ENCODE measurements at places on chromosomes 1 and 21. TPM values are rescaled to one million over a fixed set of nuclear protein-coding genes. Genes with fewer than 3 reads are reported as not detected.

DNA sequence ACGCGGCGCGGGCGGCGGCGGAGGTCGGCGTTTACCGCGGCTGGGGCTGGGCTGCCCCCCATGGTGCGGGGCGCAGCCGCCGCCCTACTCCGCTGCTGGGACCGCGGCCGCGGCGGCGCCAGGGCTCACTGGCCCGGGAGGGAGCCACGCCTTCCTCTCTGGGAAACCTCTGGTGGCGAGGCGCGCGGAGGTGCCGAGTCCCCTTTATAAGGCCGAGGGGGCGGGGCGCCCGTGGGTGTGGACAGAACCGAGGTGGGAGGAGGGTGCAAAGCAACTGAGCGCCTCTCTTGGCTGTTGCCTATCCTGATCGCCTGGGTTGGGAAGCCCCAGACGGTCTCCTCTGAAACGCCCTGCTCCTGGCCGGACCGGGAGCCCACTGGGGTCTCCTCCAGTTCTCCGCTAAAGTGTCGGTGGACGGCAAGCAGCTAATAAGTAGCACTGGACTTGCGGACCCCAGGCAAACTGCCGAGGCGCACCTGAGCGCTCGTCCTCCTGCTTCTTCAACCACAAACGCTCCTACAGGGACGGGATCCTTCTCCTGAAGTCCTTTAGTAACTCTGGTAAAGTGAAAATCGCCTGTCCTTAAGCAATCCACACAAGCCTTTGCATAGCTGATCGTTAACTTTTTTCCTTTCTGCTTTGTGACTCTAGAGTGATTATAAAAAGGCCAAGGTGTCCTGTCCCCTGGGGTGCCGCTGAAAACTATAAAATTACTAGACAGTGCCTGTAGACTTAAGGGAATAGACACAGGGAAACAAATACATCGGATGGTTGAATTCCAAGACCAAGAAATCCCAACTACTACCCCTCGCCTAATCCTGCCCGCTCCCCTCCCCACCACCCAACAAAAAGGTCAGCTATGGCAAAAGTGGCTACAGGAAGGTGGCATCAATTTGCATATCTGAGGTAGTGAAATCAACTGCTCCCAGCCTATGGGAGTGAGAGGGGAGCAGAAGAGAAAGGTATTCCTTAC is at the start of gene PTGER3:
TSS of gene PTGER3 (minus strand) at position 182 of the 973 bp plus-strand sequence. CDS start 239 bp downstream, outside the sequence.
- peak within 1 kb of the TSS; percentile 62 for H3K4me3 ChIP-seq
- H3K36me3 ChIP-seq, result no peaks in the 10 kb centered on the region
- H3K27ac ChIP-seq, result no peak within 1 kb of the TSS
- peaks cover 22% of the 10 kb centered on the region for H3K27me3 ChIP-seq

- no peak for DNase-seq
- no peak overlapping the region for H3K27ac ChIP-seq
- H3K4me1 ChIP-seq, result peaks cover 10% of the 10 kb centered on the region
- H3K4me3 ChIP-seq, result peak overlapping the region; percentile 29
- no peaks in the 10 kb centered on the region for H3K27me3 ChIP-seq
Measured at GRCh38 chr1:1040004-1040991, 20.4 kb downstream of the AGRN start.

GRCh38 chr1:7388488-7389185 is 382.5 kb upstream of the VAMP3 start:
- peak; percentile 49 for DNase-seq
- no peak overlapping the region for H3K4me3 ChIP-seq
- H3K27ac ChIP-seq, result no peak overlapping the region

DNA sequence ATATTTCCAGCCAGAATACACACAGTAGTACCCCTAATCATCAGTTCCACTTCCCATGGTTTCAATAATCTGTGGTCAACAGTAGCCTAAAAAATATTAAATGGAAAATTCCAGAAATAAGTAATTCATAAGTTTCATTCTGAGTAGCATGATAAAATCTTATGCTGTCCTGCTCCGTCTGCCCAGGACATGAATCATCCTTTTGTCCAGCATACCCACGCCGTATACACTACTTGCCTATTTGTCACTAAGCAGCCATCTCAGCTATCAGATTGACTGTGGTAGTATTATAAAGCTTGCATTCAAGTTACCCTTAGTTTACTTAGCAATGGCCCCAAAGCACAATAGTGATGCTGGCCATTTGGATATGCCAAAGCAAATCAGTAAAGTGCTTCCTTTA is 118.7 kb downstream of the SLC5A9 start:
- H3K4me1 ChIP-seq, result no peaks in the 10 kb centered on the region
- no peak overlapping the region for H3K27ac ChIP-seq
- no peaks in the 10 kb centered on the region for H3K27me3 ChIP-seq
- no peaks in the 10 kb centered on the region for H3K36me3 ChIP-seq
- DNase-seq, result no peak
- H3K4me3 ChIP-seq, result no peak overlapping the region

Gene LCA5L
- total RNA-seq, result 0.57 TPM

Gene KIF21B
- 26.5 TPM for total RNA-seq

Gene TFF3
- 1.7 TPM for total RNA-seq

Gene TEX38
- not detected for total RNA-seq
